ENCODE measurements at places on chromosomes 3 and 15. TPM values are rescaled to one million over a fixed set of nuclear protein-coding genes. Genes with fewer than 3 reads are reported as not detected.

The ALDH1A2 gene
- 0.98 TPM for total RNA-seq

GRCh38 chr3:12234192-12234591 is 54.7 kb upstream of the PPARG start:
- H3K36me3 ChIP-seq: no peaks in the 10 kb centered on the region
- H3K27ac ChIP-seq: no peak overlapping the region
- no peaks in the 10 kb centered on the region for H3K27me3 ChIP-seq

The CHD2 gene
- 299 TPM for total RNA-seq

The ZNF80 gene
- total RNA-seq: not detected

The KBTBD13 gene
- total RNA-seq: not detected

GRCh38 chr15:41462084-41462795 is 31.4 kb upstream of the ITPKA start:
- no peaks in the 10 kb centered on the region for H3K4me1 ChIP-seq
- peaks cover 9% of the 10 kb centered on the region for H3K36me3 ChIP-seq
- DNase-seq: no peak

- H3K36me3 ChIP-seq: no peaks in the 10 kb centered on the region
- H3K4me3 ChIP-seq: no peak overlapping the region
- no peak overlapping the region for H3K27ac ChIP-seq
- no peaks in the 10 kb centered on the region for H3K4me1 ChIP-seq
- no peak for DNase-seq
Observed at GRCh38 chr15:47737477-47737876, 20.2 kb downstream of the SEMA6D start.

The HCLS1 gene
- 14.6 TPM for total RNA-seq

DNA sequence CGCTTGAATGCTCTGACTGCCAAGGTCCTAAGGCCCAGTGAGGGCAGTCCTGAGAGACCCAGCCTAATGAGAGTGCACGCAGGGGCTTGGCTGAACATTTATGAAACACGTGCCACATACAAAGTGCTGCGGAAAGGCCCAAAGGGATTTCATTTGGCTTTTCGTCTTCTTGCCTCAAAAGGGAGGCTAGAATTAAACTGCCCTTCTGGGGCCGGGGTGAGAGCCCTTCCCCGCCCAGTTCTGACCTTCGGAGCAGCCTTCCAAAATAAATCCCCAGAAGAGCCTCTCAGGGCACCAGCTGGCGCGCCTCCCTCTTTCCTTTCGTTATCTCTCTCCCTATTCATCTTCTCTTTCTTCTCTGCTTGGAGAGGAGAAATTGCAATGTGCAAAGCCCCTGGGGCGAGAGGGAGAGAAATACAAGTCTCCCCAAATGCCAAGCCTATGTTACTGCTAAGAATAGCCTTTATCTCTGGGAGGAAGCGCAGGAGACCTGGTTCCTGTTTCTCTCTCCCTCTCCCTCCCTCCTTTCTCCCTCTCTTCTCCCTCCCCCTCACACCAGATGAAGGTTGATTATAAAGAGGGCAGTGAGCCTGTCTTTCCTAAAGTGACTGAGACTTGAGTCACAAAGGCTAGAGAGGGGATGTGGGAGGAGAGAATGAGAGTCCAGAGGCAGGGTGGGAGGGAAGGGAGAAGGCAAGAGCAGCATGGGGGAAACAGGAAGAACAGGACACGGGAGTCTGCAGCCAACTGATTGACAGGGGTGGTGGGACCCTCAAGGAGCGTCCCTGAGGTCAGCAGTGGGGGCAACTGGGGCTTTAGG is 36.7 kb upstream of the NDUFB4 start:
- H3K4me1 ChIP-seq: peaks cover 12% of the 10 kb centered on the region
- DNase-seq: peak; percentile 4
- H3K36me3 ChIP-seq: no peaks in the 10 kb centered on the region
- H3K27me3 ChIP-seq: no peaks in the 10 kb centered on the region

Data from thyroid gland (tissue), 4 donors.